ENCODE measurements at places on chromosomes 3 and 15. TPM values are rescaled to one million over a fixed set of nuclear protein-coding genes. Genes with fewer than 3 reads are reported as not detected.

GRCh38 chr3:162525066-162525742, 1028.6 kb downstream of the OTOL1 start:
- H3K27me3 ChIP-seq, result no peaks in the 10 kb centered on the region
- H3K4me1 ChIP-seq, result no peaks in the 10 kb centered on the region
- H3K27ac ChIP-seq, result no peak overlapping the region

DNA sequence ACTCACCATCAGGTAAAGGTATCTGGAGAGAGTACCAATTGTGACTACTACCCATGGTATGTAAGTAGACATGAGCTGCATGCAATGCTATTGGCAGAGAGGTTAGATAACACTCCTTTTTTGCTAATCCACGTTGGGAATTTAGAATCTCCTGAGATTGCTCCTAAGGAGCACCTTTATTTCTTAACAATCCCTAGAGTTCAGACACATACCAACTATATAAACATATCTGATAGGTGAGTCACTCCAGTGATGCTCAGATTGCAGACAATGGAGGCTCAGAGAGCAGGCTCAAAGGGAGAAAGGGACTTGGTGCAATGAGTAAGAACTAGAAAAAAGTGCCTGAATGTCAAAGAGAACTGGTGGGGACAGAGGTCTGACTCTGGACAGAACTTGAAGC, 47.0 kb upstream of the LRRFIP2 start:
- H3K4me3 ChIP-seq, result no peak overlapping the region
- no peaks in the 10 kb centered on the region for H3K36me3 ChIP-seq

DNA sequence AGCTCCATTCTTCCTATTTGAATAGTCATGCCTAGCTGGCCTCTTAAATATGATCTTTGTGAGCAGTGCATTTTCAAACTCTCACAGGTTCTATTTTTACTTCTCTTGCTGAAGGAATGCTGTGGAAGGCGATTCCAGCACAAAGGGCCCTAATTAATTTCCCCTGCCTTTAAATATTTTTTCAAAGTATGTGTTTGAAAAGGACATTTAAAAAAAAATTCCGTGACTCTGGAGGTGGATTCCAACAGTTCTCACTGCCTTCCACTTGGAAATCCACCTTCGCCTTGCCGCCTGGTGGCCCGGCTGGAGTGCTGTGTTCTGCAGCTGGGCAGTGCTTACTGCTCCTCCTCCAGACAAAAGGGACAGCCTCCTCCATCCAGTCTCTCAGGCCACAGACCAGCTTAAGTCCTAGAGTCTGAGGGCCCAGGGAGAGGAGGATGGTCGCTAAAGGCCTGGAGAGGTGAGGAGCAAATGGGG, 61.5 kb upstream of the CORO2B start:
- H3K4me1 ChIP-seq, result no peaks in the 10 kb centered on the region
- no peaks in the 10 kb centered on the region for H3K36me3 ChIP-seq
- no peak overlapping the region for H3K4me3 ChIP-seq
- no peak for DNase-seq

DNA sequence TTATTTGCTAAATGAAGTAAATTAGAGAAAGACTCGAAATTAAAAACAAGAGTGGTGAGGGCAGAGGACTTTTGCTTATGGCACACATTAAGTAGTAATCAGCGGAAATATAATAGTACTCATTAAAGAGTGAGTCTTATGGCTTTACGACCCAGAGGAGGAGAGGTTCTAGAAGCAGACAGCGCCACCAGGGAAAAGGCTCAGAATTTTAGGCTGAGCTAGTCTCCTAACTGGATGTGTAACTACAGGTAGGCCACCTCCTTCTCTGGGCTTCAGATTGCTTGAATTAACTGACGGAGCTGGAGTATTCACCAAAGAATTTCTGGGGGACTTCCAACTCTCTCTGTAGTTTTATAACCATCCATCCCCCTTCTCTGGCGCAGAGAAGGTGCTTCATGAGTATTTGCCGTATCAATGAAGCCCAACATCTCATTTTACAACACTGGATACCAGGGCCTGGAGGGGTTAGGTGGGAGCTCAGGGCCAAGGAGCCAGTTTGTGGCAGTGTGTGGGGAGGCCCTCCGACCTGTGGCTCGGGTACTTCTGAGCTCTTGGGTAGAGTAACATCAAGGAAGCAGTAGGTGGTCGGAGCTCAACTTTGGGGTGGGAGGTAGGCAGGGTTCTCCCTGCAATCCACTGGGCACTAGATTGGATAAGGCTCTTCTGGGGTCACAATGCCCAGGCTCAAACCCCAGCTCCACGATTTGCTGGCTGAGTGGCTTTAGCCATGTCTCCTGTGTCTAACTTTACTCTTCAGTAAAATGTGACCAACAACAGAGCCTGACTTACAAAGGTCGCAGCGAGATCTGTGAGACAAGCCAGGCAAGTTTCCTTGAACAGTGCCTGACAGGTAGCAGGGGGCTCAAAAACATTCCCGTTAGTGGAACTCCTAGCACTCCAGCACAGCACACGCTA, 1.1 kb downstream of the CHCHD4 start:
- no peaks in the 10 kb centered on the region for H3K36me3 ChIP-seq
- peak overlapping the region; percentile 94 for H3K27ac ChIP-seq
- H3K27me3 ChIP-seq, result no peaks in the 10 kb centered on the region
- peak overlapping the region; percentile 86 for H3K4me3 ChIP-seq

DNA sequence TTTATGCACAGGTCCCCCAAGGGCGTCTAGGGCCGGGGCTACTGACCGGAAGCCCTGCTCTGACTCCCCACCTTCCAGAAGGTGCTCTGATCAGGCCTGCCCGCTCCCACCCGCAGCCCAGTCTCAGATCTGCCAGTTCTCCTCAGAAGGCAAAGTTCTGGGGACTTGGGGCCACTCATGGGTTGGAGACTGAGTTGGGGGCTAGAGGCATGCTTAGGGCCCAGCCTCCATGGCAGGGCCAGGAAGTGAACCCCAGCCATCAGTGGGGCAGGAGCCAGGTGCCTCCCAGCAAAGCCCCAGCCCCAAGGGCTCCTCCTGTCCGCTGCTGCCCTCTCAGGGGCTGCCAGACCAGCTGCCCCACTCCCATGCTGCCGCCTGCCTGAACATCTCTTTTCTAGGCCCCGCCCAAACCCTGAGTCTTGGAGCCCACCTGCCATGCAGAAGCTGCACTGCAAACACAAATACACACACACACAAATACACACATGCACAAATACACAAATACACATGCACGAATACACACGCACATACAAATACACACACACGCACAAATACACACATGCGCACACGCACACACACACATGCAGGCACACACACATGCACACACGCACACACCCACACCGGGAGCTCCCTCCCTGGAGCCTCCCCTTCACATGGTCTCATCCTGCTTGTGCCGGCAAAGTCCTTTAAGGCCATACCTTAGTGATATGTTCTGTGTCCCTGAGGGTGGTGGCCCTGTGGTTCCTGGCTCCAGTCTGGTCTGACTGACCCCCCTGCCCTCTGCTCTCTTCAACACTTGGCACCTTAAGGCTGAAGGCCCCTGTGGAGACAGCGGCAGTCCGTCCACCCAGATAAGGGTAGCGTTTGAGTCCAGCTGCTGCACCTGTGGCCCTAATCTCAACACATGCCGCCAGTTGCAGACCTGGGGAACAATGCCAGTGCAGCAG, 59.2 kb upstream of the KLF13 start:
- H3K4me3 ChIP-seq, result no peak overlapping the region
- peak overlapping the region; percentile 23 for H3K27ac ChIP-seq
- no peaks in the 10 kb centered on the region for H3K27me3 ChIP-seq
- no peaks in the 10 kb centered on the region for H3K36me3 ChIP-seq

DNA sequence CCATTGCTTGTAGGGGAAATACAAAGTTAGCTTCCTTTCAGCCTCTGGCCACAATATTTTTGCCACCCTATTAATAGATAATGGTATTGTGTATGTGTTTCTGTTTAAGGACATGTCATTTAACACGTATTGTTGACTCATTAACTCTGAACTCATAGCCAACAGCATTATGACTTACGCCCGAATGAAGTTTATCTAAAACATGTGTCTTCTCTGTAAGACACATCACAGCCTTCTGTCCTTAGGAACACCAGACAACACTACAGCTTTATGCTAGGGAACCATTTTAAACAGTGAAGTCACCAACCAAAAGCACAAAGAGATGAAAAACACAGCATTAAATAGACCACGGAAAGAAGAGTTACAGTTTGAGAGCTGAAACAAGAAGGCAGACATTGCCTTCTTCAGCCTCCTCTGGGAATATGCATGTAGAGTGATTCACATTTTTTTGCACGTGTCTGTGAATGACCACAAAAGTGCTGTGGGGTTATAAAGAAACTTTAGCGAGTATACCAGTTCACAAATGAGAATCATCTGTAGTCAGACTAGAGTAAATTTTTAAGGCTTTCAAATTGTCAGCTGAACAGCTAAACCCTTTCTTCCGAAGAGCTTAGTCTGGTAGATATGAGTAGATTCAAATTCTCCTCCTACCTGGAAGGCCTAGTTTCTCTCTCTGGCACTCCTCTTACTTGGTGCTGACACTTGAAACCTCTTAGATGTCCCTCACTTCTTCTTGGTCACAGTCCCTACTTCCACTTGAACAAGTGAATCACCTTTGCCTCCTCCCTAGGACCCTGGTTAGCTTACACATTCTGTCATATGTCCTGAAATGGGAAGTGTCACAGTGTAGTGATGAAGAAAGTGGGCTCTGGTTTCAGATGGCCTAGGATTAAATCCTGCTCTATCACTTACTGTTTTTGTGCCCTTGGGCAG, 32.2 kb downstream of the MCTP2 start:
- no peak overlapping the region for H3K4me3 ChIP-seq
- H3K27me3 ChIP-seq, result no peaks in the 10 kb centered on the region
- H3K27ac ChIP-seq, result no peak overlapping the region
- H3K4me1 ChIP-seq, result no peaks in the 10 kb centered on the region

DNA sequence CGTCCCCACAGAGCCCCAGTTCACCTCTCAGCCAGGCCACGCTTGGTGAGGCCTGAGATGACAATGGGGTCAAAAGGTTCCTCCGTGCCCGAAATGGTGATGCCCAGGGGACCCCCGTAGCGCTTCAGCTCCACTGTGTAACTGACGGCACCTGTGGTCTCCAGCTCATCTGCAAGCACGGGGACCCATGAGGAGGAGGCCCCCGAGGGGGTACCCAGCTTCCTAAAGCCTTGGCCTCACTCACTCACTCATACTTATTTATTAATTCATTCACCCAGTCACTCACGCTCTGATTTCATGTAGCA, 30.4 kb downstream of the GRIP2 start:
- no peak overlapping the region for H3K4me3 ChIP-seq
- H3K36me3 ChIP-seq, result no peaks in the 10 kb centered on the region
- no peaks in the 10 kb centered on the region for H3K4me1 ChIP-seq
- no peak overlapping the region for H3K27ac ChIP-seq

- H3K27me3 ChIP-seq, result no peaks in the 10 kb centered on the region
- no peaks in the 10 kb centered on the region for H3K4me1 ChIP-seq
- no peak overlapping the region for H3K4me3 ChIP-seq
- no peak overlapping the region for H3K27ac ChIP-seq
- H3K36me3 ChIP-seq, result no peaks in the 10 kb centered on the region
- DNase-seq, result no peak
Measured at GRCh38 chr3:193711166-193711485, 118.1 kb downstream of the OPA1 start.

GRCh38 chr3:192336286-192336685, 391.1 kb downstream of the FGF12 start:
- no peaks in the 10 kb centered on the region for H3K36me3 ChIP-seq
- H3K4me3 ChIP-seq, result no peak overlapping the region
- no peaks in the 10 kb centered on the region for H3K4me1 ChIP-seq
- no peak overlapping the region for H3K27ac ChIP-seq
- DNase-seq, result no peak

TUSC7 gene
- not detected for total RNA-seq

DNA sequence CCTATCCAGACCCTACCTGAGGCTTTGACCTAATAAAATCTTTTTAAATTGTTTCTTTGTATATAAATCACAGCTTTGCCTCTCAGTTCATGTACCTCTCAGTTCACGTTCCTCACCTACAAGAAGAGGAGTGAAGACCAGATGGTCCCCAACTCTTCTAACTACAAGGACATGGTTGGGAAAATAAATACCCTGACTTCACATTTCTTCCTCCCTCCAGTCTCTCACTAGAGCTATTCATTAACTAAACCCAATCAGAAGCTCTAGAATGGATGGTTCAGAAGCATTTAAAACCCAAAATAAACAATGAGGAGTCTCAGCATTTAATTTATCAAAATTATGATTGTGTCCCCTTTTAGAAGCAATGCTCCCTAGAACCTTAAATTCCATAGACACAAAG, 97.3 kb upstream of the AGTR1 start:
- peak overlapping the region; percentile 93 for H3K27ac ChIP-seq
- no peak for DNase-seq
- H3K27me3 ChIP-seq, result no peaks in the 10 kb centered on the region
- H3K4me3 ChIP-seq, result no peak overlapping the region

C2CD4A gene
- total RNA-seq, result not detected

NOP10 gene
- total RNA-seq, result 104 TPM

DNA sequence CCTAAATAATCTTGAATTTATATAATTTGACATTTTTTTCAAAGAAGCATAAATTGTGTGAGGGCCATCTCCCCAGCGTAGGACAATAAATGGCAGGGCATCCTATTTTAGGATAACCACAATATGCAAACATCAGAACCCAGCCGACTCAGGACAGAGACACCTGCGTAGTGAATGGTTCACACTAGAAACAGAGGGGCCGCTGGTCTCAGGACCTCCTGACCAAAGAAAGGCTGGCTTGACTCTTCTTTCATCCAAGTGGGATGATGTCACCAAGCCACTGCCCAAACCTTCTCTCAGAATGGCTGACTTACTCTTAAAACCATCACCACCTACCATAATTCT, 162.1 kb downstream of the FOXP1 start:
- H3K4me3 ChIP-seq, result no peak overlapping the region
- DNase-seq, result no peak
- H3K36me3 ChIP-seq, result no peaks in the 10 kb centered on the region
- peaks cover 4% of the 10 kb centered on the region for H3K4me1 ChIP-seq

- no peak overlapping the region for H3K27ac ChIP-seq
- no peaks in the 10 kb centered on the region for H3K36me3 ChIP-seq
- no peak for DNase-seq
- H3K4me3 ChIP-seq, result no peak overlapping the region
- peaks cover 3% of the 10 kb centered on the region for H3K4me1 ChIP-seq
Measured at GRCh38 chr15:63940966-63941620, 105.2 kb downstream of the DAPK2 start.

PATL2 gene
- total RNA-seq, result 0.65 TPM

AHSG gene
- 965 TPM for total RNA-seq

DNA sequence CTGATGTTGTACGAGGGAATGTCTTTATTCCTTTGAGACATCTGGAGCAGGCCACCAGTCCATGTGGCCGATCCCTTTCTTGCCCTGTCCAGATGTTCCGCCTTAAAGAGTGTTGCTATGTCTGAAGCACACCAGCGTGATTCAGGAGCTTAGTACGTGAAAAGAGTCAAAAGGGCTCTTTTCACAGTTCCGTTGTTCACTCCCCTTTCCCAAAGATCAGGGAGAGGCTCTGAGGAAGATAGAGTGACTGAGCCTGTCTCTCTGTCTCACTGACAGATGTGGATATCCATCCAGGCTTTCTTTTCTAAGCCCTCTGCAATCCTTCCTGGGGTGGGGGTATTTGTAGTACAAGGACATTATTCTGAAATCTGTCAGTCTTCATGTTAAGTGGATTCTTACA, 262.5 kb upstream of the LRTM1 start:
- H3K4me3 ChIP-seq, result no peak overlapping the region
- H3K4me1 ChIP-seq, result no peaks in the 10 kb centered on the region

GRCh38 chr3:182118066-182118465, 406.3 kb downstream of the SOX2 start:
- H3K27ac ChIP-seq, result no peak overlapping the region
- H3K27me3 ChIP-seq, result no peaks in the 10 kb centered on the region
- H3K4me1 ChIP-seq, result no peaks in the 10 kb centered on the region
- H3K4me3 ChIP-seq, result no peak overlapping the region
- H3K36me3 ChIP-seq, result no peaks in the 10 kb centered on the region

Data from liver (tissue), 10 donors.